ENCODE measurements at places on chromosomes 3 and 15.
A peak's percentile ranks its signal among the peaks of the same experiment; 100 is the strongest.

DNA sequence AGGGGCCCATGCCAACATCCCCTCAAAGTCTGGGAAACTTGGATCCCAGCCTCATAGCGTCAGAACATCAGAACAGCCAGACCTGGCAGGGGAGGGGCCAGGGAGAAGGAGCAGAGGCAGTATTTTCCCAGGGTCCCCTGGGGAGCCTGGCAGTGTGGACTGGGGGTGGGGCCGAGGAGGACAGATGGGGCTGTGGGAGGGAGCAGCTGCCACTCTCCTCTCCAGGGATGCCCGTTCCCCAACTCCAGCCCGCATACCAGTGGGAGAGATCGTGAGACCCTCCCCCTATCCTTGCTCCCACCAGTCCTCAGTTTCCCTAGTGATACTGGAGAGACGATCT lies 6.5 kb upstream of the DNAJB8 start:
- no peak for DNase-seq

GRCh38 chr3:81726735-81727134 lies 34.7 kb downstream of the GBE1 start:
- no peak for DNase-seq

DNA sequence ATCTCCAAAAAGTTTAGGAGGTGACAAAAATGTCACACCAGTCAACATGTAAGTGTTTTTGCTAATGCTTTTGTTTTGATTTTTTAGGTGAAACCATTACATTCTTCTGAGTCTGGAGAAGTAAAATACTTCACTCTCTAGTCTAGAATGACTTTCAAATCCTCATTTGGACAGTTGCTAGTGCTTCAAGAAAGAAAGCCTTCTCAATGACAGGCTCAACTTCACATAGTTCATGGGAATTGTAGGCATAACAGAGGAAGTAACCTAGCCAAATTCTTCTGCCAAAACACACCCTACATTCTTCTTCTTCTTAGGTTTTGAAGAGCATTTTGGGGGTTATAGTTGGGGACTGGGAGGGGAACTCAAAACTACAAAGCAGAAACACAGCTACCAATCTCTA lies 29.4 kb upstream of the HEG1 start:
- no peak for DNase-seq

DNA sequence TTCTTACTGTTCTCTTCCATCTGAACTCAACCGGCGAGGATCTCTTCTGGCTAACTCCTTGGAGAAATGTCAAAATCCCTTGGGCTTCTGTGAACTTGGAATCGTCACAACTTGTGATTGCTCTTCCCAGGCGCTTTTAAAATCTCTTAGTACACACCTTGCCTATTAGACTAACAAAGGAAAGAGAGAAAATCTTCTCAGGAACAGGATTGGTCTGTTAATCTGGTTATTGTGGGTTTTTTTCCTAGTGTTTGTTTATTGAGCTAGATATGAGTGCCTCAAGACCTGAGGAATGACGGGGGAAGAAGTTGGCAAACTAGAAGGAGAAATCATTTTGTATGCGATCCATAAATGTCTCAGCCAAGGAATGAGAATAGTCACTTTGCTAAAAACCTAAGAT lies at the start of gene ATP13A5:
TSS of gene ATP13A5 (minus strand) at position 48 of the 400 bp plus-strand sequence. CDS start at position 20, 28 bp downstream.
- no peak for DNase-seq

GRCh38 chr3:16616083-16616482 lies 10.9 kb upstream of the DAZL start:
- DNase-seq: no peak

DNA sequence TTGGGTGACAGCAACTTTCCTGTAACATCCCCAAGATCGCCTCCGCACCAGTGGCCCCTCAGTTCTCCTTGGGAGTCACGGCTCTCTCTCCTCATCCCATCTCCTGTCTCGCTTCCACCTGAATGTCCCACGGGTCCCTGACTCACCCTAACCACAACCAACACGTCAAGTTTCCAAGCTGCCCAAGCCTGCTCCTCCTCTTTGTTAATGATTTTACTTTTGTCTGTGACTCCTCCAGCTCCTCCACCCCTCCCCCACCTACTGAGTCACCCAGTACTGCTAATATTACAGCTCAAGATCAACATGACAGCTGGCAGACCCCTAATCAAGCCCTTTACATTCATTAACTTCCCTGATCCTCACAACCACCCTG lies 39.3 kb downstream of the BDH1 start:
- DNase-seq: no peak

DNA sequence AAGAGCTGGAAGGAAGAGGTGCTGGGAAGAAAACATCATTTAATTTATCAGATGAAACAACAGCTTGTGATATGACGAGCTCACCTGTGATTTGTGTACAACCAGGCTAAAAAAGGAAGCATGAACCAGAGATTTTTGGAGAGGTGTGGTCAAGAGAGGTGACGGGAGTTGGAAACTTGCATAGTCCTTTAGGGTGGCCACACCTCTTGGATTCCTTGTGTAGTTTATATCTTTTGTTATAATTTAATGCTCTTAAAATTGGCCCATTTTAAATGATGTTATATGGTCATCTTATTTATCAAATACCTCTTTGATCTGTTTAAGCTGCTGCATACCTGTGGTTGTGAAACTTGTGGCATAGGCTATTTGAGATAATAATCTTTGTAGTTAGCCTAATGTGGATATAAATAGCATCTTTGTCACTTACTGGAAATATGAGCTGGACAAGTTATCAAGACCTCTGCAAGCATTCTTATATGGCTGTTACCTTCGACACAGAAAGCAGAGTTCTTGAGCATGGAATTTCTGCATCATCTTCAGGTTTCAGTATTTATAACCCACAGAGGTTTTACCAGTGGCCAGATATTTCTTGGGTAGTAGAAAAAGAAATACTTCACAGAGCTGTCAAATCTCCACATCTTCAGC lies 49.1 kb downstream of the IL1RAP start:
- no peak for DNase-seq

- no peak for DNase-seq
These were observed 58.9 kb upstream of the KY start for GRCh38 chr3:134709561-134710312.

GRCh38 chr3:194282436-194283122 lies 68.5 kb downstream of the CPN2 start:
- no peak for DNase-seq

GRCh38 chr3:149152420-149152819 lies 23.0 kb downstream of the HPS3 start:
- DNase-seq: peak; percentile 51

GRCh38 chr3:126927846-126928245 lies 55.1 kb upstream of the PLXNA1 start:
- DNase-seq: no peak

- DNase-seq: no peak
These were observed 68.7 kb upstream of the SNRK start for GRCh38 chr3:43217633-43218032.

- DNase-seq: no peak
These were observed 54.9 kb downstream of the DCUN1D1 start for GRCh38 chr3:182925330-182925943.

GRCh38 chr15:62472616-62473299 lies 307.7 kb upstream of the C2CD4B start:
- DNase-seq: no peak

- DNase-seq: no peak
These were observed 7.1 kb upstream of the HCN4 start for GRCh38 chr15:73375755-73376305.

DNA sequence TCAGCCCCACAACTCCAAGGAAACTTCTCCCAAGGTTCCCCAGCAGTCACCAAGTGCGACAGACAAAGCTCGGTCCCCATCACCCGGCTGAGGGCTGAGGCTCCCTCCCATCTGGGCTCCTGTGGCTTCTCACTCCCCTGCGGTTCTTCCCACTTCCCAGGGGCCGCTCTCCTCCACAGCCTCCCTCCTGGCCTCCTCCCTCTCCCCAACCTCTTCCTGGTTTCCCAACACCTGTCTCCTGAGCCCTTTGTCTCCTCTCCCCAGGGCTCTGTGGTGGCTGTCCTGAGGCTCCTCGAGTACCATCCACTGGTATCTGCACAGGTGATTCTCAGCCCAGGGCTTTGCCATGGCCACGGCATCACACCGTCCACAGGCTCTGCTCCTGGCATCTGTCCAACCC lies 113.2 kb upstream of the NSMCE3 start:
- DNase-seq: no peak

GRCh38 chr15:70277556-70277955 lies 179.8 kb upstream of the TLE3 start:
- DNase-seq: no peak

- DNase-seq: no peak
These were observed 1038.5 kb upstream of the NR2F2 start for GRCh38 chr15:95291898-95292472.
